ENCODE measurements at places on chromosomes 13 and 19.

DNA sequence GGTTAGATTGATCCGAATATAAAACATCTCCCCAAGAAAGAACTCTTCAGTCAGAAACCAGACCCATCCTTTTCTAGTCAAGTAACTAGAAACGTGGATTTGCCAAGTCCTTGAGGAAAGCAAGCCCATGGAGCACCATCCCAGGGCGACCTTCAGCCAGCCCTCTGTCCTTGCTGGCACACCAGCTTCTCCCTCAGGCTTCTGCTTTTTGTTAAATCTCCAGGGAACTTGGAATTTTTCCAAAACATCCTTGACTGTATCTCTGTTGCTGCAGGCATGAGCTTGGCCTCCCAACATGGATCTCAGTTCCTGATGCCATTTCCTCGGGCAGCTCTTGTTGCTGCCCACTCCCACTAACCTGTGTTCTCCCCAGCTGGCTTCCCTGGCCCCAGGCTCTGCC is 27.1 kb upstream of the C1QTNF9 start:
- DNase-seq, result no peak

GRCh38 chr19:3184847-3185460 is 776 bp upstream of the NCLN start:
- no peak for DNase-seq

DNA sequence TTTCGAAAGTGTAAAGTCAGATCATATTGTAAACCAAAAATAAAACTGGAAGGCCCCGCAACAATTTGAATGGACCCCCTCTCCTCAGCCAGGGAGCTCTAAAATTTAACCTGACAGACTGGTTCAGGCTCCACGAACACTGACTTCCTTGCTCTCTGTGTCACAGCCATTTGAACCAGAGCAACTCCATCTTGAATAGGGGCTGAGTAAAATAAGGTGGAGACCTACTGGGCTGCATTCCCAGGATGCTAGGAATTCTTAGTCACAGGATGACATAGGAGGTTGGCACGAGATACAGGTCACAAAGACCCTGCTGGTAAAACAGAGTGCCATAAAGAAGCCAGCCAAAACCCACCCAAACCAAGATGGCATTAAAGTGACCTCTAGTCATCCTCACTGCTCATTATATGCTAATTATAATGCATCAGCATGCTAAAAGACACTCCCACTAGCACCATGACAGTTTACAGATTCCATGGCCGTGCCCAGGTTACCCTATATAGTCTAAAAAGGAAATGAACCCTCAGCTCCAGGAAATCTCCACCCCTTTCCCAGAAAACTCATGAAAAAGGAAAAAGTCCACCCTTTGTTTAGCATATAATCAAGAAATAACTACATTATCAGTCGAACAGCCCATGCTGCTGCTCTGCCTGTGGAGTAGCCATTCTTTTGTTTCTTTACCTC is 43.1 kb downstream of the RFXAP start:
- DNase-seq, result no peak

DNA sequence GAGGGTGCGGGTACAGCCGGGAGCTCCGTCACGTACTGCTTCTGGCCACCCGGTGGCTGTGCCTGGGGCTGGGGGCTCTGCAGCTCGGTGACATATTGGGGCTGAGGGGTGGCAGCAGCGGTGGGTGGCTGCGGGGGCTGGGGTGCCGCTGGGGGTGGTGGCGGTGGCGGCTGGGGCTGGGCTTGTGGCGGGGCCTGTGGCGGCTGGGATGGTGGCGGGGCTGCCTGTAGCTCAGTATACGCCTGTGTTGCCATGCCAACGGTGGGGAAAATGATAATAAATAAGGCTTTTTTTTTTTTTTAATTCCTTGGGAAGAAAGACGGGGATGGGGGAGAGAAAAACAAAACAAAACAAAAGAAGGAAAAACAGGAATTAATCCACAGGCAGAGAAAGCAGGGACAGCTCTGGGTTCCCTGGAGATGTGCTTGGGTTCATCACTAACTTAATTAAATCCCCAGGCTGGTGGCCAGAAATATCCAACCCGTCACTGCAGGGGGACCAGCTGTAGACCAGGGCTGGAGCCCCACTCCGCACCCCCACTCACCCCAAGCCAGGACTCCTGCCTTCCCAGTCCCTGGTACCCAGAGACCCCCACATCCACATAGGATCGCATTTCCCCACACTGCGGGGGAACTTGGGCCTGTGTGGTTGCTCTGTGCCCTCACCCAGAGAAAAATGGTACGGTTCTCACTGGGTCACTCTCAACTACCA is 12.4 kb downstream of the RFX1 start:
- DNase-seq, result no peak

- DNase-seq, result no peak
These were observed 155.1 kb downstream of the GGACT start for GRCh38 chr13:100433475-100433874.

- no peak for DNase-seq
These were observed 18.7 kb upstream of the ERCC1 start for GRCh38 chr19:45442408-45442777.

- no peak for DNase-seq
These were observed 114.2 kb downstream of the NUFIP1 start for GRCh38 chr13:44874886-44875630.

DNA sequence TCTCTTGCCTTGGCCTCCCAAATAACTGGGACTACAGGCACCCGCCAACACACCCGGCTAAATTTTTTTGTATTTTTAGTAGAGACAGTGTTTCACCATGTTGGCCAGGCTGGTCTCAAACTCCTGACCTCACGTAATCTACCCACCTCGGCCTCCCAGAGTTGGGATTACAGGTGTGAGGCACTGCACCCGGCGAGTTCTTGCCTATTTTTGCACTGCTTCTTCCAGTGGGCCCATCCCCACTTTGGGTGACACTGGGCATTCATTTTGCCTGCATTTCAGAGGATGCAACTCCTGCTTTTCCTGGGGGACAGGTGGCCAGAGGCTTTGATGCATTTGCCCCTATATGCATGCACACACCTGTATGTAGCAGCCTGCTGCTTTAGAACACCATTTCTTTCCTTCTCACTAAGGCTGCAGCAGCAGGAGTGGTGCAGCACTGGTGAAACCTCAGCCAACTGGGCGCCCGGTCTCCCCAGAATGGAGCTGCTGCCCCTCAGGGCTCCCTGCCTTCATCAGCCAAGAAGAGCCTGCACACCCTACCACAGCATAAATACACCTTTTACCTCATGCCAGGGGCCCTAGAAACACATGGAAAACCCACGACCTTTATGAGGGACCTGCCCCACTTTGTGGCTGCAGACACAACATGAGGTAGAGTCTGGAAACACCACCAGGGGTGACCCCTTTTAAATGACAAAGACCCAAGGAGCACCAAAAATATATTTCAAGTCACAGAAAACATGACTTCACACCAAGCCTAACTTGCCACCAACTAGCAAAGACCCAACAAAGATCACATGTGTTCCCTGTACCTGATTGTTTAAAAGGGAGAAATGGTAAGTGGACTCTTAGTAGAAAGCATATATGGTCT is 36.8 kb upstream of the POP4 start:
- DNase-seq, result no peak

DNA sequence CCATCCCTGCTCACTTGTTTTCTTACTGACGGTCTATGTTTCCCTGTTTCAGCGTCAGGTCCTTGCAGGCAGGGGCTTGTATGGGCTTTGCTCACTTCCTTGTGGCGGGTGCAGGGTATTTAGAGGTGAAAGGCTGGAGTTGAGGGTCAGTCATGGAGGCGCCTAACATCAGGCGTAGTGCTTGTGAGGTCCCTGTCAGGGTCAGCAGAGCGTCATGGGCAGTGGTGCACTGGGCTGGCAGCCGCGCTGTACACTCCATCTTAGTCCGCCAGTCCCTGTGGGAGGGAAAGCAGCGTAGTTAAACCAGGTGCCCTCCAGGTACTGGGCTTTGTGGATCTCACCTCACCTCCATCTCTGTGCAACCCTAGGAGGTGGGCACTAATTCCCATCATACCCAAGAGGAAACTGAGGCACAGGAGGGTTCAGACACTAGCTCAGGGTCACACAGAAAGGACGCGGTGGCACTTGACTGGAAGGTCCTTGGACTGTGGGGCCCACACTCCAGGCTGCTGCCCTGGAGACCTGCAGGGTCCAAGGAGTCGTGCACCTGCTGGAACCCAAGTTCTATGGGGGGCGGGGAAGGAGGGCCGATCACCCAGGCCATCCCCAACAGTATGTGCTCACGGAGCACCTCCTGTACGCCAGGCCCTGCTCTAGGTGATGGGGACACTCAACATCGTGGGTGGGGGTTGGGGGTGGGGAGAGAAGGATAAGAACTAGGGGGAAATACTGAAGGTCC is 4.6 kb downstream of the GRAMD1A start:
- no peak for DNase-seq

DNA sequence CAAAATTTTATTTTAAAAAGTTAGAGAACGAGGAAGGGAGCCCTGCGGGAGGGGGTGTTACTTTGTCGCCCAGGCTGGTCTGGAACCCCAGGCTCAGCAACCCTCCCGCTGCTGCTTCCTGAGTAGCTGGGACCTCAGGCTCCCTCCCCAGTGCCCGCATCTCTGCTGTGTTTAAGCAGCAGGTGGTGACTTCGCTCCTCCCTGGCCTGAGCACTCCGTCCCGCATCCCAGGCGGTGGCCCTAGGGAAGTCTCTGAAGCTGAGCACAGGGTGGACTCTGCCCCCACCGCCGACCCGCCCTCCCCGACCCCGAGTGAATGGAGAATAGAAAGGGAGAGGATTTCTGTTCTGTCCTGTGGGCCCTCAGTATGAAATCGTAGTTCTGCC is 30.5 kb downstream of the ZNF701 start:
- DNase-seq, result peak; percentile 3
